GM12891 (cell line): ENCODE measurements at places on chromosomes 7 and 10.

DNA sequence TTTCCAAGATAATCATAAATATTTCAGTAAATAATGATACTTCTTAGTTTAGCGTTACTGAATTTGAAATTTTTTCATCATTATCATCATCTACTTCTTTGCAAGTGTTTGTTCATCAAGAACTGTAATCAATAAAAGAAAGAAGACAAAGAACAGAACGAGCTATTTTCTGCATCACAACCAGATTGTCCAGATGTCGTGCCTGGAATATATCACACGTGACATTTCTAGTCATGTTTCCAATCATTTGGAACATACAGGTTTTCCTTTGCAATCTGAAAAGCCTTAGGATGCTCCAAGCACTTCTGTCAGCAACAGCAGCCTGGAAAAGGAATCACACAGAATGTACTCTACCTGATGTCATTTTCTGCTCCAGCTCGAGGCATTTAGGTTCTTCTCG is 107.4 kb downstream of the FAM107B start:
- no peak for DNase-seq

DNA sequence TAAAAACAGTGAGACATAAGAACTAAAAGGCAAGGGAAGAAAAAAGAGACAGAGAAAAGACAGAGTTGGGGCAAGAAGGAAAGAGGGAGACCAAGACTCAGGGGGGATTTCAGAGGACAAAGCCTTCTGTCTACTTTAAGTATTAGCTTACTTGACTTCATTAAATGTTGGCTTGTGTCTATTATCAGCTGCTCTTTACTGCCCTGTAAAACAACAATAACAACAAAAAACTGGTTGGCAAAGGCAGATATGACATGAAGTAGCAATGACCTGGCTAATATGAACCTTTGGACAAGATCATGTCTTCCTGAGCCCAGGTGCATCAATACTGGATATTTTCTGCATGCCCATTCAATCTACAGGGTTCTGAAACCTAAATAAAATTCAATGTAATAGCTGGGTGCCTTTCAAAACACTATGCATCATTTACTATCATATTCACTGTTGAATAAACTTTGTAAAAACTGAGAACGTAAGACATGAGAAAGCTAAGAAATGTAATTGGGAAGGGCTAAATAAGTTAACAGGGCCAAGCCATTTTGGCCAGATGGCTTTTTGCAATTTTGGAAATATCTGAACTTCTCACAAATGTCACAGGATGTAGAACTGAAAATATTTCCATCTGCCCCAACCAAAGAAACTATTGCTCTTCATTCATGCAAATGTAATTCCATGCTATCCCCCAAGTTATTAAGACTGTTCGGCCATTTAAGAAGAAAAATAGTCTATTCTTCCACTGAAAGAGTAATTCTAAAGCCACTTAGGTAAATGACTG is 49.4 kb downstream of the LRRN3 start:
- no peak for DNase-seq

- no peak for DNase-seq
Observed at GRCh38 chr10:70053841-70054288, 1.2 kb downstream of the MACROH2A2 start.

DNA sequence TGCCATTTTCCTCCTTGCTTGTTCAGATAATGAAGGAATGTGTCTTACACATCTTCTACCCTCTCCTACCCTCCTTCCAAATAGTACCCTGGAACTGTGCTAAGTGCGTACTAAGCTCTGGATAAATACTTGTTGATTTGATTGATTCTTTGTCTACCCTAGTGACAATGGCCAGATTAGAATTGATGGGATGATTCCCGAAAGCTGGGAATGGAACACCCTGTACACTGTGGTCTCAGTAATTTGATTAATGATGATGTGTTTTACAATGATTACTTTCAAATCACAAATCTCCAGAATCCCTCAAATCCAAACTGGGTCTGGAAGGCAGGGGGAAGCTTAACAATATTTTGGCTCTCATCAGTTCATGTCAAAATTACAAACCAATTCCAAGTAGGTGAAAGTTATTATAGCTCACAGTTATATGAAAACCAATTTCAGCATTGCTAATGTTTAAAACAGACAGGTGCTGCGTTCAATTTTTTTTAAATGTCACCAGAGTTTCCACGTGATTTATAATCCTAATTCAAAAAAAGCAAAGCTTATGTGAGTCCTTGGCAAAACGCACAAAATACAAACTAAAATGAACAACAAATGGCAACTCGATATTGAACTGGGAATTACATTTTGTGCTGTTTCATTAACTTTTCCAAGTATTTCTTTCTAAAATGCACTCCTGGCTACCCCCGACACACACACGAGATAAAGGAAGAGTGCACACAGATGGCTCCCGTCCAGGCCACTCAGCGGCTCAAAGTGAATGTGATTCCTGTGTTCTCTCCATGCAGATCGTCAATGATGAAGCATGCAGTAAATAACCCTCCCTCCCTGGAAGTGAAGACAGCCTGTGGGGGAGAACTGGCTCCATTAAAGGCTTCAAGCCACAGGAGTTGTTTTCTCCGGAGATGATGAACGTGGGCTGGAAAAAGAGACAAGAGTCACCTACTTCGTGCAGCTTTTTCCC is 21.7 kb upstream of the ADRB1 start:
- DNase-seq, result no peak
